ENCODE measurements at places on chromosomes 11 and 22.

GRCh38 chr11:120766318-120766717 is 254.8 kb downstream of the GRIK4 start:
- DNase-seq = no peak

GRCh38 chr11:134332189-134332631 is 422 bp downstream of the GLB1L2 start:
- no peak for DNase-seq

DNA sequence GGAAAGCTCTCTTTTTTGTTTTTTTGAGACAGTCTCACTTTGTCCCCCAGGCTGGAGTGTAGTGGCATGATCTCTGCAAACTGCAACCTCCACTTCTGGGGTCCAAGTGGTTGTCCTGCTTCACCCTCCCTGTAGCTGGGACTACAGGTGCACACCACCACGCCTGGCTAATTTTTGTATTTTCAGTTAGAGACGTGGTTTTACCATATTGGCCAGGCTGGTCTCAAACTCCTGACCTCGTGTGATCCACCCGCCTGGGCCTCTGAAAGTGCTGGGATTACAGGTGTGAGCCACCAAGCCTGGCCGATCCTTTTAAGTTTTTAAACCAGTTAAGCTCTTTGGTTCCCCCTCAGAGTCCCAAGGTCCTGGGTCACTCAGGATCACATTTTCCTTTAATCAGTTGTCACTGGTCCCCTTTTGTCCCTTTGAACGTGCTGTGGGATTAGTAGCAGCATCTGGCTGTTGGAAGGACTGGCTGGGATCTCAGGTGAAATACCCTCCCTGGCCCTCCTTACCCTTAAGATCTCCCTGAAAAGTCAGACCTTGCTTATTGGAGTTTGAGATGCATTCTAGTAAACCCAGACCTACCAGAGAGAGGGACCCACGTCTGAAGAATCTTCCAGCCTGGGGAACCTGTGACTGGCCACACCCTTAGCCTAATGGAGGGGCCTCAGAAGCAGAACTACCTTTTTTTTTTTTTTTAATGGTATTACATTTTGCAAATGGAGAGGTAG is 8.1 kb downstream of the MALAT1 start:
- no peak for DNase-seq

GRCh38 chr11:112817376-112817775 is 143.8 kb upstream of the NCAM1 start:
- no peak for DNase-seq

GRCh38 chr11:96708219-96708878 is 318.5 kb downstream of the JRKL start:
- DNase-seq = no peak

DNA sequence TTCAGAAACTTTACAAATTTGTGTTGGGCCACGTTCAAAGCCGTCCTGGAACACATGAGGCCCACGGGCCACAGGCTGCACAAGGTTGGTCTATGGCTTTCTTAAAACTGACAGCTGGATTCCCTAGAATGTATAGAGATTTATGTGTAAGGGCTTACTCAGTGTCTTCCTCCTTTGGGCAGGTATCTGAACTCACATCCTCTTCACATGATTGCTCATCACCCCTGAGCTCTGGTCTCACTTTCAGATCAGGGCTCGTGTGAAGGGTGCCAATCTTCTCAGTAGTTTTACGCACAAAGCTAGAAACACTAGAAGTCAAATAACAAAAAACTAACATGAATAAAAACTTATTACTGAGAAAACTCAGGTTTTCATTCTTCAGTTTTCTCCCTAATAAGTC is 27.1 kb downstream of the HPS5 start:
- no peak for DNase-seq

GRCh38 chr11:16584569-16584968 is 153.9 kb upstream of the C11orf58 start:
- DNase-seq = no peak

- DNase-seq = no peak
Measured at GRCh38 chr11:79336797-79337517, 103.9 kb downstream of the TENM4 start.

DNA sequence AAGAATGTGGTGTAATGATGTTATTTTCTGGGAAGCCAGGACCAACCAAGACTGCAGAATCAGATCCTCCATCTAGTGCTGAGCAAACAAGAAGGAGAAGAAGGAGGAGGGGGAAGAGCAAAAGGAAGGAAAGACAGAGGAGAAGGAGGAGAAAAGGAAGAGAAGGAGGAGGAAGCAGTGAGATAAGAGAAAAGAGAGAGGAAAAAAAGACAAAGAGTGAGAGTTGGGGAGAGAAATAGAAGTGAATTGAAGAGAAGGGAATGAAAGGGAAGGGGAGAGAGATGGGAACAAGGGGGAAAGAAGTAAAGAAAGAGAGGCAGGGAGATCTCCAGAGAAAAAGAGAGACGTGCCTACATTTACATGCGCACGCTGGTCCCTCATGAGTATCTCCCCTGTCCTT is 153.5 kb downstream of the MN1 start:
- no peak for DNase-seq

DNA sequence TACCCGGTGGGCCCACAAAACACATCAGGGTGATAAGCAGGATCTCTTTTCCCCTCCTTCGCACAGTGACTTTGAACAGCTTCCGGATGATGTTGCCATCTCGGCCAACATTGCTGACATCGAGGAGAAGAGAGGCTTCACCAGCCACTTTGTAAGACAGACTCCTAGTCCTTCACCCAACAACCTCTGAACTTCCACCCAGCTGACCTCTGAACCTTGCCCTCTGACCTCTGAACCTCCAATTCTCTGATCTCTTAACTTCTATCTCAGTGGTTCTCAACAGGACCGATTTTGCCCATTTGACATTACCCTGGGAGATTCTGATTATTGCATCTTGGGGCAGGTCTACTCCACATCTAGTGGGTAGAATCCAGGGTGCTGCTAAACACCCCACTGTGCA is 3.2 kb downstream of the NCF4 start:
- no peak for DNase-seq

GRCh38 chr11:126282736-126283591 is at the start of gene TIRAP:
TSS of gene TIRAP (plus strand) at chr11:126283093. CDS start at chr11:126290895, 7,802 bp downstream.
- DNase-seq = peak; percentile 73

- peak; percentile 58 for DNase-seq
Measured at GRCh38 chr11:86800076-86800959, at the start of gene PRSS23. TSS of gene PRSS23 (plus strand) at chr11:86800542. CDS start at chr11:86807644, 7,102 bp downstream.

DNA sequence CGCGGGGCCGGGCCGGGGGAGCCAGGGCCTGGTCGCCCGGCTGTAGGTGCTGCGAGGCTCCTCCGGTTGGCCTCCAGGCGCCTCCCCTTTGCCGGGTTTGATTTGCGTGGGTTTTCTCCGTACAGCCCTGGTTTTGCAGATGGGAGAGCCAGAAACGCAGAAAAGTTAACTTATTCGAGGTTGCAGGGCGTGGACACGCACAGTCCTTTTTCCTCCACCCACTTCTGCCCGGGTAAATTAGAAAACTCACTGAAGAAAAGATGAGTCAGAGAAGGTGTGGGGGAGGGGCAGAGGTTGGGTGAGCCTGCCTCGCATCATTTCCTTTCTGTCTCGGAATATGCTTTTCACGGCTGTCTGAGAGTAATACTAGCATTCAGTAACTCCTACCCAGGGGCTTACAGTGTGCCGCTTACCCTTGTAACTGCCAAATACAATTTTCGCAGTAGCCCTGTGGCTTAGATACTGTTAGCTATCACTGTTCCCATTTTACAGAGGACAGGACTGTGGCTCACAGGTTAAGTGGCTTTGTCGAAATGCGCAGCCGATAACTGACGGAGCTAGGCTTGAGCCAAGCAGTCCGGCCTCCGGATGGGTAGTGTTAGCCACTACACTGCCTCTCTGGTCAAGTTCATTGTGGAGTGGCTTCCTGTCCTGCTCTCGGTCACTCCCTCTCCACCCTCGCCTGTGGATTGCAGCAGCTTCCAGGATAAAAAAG is 812 bp downstream of the FADD start:
- DNase-seq = peak; percentile 72

DNA sequence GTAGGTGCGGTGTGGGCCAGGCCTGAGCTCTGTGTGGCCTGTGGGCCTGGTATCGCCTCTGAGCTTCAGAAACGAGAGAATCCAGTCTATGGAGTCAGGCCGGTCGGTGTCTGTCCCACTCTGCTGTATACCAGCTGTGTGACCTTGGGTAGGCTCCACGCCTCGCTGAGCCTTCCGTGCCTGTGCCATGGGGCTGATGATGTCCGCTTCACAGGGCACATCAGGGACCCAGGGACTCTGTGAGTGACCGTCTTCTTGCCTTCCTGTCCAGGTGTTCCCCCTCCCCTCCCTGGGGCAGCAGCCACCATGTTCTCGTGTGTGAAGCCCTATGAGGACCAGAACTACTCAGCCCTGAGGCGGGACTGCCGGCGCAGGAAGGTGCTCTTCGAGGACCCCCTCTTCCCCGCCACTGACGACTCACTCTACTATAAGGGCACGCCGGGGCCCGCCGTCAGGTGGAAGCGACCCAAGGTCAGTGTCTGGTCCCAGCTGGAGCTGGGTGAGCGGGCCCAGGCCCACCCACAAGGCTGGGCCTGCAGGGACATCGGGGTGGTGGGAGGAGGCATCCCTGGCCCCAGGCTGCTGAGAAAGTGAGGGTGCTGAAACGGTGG is 17.9 kb downstream of the CAPN5 start:
- no peak for DNase-seq

DNA sequence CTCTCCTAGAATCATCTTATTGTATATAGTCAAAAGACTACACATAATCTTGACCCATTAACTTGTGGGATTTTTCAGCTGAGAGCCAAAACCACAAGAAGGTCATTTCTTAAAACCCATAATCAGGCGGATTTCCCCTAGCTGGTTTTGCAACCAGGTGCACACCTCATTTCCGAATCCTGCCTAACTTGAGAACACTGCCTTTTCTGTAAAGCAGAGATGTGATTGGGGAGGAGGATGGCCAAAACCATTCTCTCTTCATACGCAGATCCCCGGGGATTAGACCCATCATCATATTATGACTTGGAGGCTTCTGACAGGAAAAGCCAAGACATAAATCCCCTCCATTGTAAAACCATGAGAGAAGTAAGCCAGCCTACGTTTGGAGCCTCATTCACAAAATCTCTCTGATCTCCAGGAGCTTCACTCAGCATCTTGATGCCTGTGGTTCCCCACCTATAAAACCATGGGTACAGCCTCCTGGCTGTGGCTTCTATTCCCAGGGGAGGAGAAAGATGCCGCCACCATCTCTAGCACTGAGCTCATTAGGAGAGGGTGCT is 191.3 kb downstream of the KIF18A start:
- DNase-seq = peak; percentile 21

- DNase-seq = no peak
Measured at GRCh38 chr22:38578505-38578904, 8.5 kb upstream of the DMC1 start.

DNA sequence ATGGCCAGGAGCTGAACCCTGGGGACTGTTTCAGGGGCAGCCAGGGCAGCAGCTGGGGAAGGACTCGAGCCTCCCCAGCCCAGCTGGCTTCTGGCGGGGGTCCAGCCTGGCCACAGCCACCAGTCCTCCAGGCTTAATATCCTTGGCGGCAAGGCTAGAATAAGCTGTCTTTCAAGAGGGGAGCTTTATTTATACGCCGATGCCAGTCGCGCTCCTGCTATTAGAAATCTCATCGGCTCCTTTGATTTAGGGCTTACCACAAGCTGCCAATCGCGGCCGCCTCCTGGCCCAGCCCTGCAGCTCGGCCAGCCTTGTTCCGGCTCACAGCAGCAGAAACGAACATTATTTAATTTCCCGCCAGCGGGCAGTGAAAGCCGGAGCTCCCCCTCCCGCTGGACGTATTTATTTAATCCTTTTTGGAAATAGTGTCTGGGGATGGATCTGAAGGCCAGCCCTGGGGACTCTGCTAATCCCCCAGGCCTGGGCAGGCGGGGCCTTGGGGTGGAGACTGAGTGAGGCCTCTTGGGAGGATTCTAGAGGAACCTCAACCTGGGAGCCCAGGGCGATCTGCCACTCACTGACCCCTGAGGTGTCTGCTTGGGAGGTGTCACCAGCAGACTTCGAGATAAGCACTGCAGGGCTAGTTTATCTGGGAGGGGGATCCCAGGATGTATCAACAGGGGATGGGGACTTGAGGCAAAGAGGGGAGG is 363.1 kb downstream of the MN1 start:
- no peak for DNase-seq

DNA sequence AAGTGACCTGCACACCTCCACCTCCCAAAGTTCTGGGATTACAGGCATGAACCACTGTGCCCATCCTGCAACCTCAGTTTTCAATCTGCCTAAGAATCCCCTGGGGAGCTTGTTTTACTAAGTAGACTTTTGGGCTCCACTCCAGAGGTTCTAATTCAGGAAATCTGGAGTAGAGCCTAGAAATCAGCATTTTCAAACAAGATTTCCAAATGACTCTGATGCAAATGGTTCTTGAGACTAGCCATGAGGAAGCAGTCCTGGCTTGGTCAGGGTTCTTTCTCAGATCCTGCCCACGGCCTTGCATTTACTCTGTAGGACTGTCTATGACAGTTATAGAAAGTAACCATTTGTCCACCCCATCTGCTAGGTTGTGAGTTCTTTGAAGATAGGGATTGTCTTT is 1.6 kb upstream of the KCNE3 start:
- no peak for DNase-seq

- no peak for DNase-seq
Measured at GRCh38 chr22:26482161-26482560, 1.4 kb downstream of the HPS4 start.

DNA sequence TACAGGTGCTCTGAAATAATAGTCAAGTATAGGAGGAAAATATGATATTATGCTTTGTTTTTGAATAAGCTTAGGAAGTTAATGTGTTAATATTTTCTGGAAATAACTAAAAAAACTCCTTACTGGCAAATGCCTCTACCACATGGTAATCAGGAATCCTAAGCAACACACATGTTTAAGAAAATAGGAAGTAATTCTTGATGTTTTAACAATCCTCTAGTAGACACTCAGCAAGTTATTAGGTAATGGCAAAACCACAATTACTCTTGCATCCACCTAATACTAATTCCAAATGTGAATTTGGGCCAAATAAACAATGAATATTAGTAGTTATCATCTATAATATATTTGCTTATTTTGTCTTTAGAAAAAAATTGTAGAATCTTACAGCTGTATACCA is 53.6 kb downstream of the SLC35F2 start:
- DNase-seq = no peak

DNA sequence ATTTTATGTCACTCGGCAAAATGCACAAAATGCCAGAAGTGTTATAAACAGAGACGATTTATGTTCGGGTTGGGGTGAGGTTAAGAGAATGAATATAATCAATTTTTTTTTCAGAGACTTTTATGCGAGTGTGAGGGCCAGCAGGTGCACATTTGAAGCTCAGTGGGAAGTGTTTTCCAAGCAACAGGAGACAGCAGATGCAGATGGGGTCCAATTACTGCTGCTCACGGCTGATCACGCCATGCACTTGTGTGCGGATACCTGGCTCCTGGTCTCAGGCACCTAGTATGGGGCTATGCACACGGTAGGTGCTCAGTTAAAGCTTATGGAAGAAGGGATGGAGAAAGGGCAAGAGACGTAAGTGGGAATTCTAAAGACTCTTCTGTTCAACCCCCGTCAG is 249.1 kb downstream of the MIAT start:
- DNase-seq = no peak

DNA sequence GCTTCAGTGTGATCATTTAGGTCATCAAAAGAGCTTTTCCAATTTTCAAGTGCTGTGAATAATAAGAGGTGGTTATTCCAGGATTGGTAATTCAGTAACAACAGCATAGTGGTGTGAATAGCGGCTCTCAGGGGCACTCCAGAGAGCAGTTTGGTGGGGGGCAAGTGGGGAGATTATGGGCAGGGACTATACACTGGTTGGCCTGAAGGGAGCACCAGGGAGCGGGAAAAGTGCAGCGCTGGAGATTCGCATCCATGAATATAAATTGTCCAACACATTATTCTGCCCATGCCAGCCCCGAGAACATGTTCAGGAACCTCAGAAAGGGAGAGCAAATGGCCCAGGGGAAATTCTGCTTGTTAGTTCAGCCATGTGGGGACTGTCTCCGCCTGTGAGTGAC is 37.9 kb downstream of the OR6Q1 start:
- DNase-seq = no peak

Data from GM13976 (cell line).